ENCODE measurements at places on chromosomes 1 and 21.

DNA sequence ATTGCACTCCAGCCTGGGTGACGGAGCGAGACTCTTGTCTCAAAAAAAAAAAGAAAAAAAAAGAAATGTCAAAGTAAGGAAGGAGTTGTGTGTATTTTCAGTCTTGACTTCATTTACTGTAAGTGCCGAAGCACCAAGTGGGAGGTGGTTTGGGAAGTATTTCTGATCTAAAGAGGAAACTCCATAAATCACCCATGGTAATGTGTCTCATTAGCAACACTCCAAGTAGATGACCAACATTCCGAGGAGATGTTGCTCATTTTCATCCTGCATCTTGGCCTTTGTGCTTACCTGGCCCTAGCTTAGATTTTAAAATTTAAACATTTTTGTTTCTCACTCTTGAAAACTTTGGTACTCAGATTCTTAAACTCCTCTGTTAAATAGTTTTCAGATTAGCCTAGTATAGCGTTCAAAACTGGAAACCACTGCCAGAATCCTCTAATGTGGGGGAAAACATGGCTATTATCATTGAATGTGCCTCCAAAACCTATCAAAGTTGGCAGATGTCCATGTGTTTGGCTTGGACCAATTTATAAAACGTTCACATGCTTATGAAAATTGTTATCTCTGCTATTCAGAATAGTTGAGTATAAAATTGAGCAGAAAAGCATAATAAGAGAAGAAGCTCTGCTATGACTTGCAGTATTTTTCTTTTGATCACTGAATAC is 110.4 kb downstream of the NFIA start:
- no peak for DNase-seq

- no peak for DNase-seq
Observed at GRCh38 chr1:28322194-28322593, 6.6 kb upstream of the MED18 start.

- no peak for DNase-seq
Observed at GRCh38 chr1:27416387-27417111, 24.1 kb downstream of the GPR3 start.

GRCh38 chr1:96362623-96363022 is 359.0 kb upstream of the PTBP2 start:
- no peak for DNase-seq

DNA sequence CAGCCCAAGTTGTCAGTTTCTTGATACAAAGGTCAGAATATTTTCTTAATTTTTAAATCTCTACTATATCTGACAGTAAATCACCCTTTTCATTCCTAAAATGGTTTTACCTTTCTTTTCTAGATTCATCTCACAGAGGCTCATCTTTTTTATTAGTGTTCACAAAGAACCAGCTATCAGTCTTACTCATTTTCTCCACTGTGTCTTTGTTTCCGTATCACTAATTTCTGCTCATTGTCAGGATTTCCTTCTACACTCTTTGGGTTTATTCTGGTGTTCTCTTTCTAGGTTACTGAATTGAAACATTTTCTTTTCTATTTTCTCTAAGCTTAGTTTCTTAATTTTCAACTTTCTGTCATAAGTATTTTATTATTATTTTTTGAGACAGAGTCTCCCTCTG is 8.7 kb downstream of the AGPAT3 start:
- DNase-seq = no peak

GRCh38 chr1:87336623-87337067 is 8.0 kb downstream of the LMO4 start:
- DNase-seq = no peak

DNA sequence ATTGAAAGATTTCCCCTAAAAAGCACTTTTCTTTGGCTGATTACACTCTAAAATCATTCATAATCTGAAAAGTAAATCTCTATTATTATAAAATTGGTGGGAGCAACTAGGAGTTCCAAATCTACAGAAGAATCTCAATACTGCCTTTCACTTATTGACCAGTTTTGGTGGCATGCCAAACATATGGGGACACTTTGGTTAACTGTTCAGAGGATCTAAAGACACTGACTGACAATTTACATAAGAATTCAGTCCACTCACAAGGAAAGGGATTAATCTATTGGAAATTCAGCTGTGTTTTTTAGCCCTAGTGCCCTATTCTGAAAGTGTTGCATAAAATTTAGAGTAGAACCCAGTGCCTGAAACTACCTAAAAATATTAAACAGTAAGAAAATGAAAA is 113.6 kb downstream of the LRRC40 start:
- no peak for DNase-seq

DNA sequence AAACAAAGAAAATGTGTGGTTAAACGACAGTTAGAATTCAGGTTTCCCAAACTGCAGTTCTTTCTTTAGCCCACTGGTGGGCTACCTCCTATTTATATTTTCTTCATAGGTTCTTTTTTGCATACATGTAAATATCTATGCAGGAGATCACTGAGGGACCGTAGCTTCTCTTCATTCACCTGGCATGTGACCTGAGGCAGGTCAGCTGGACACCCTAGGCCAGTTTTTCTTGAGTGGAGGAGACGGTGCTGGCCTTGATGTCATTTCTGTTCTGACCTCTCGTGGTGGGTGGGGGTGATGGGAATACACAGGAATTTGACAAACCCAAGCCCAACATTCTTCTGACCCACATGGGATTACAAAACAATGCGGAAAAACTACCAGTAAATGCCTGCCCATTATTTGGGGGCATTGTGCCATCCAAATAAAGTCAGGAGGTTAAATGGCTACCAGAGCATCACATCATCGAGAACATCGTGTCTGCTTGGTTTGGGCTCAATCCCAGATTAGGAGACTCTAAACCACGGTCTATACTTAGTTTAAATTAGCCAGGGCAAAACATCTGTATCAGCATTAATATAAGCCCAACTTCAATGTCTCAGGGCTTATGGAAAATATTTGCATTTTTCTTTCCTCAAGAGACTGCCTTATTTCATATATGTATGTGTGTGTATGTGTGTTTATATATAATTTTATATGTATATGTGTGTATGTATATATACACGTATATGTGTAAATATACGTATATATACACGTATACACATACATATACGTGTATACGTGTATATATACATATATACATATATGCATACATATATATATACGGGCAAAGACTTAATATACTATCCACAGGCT is 7.4 kb upstream of the IRF2BP2 start:
- no peak for DNase-seq

DNA sequence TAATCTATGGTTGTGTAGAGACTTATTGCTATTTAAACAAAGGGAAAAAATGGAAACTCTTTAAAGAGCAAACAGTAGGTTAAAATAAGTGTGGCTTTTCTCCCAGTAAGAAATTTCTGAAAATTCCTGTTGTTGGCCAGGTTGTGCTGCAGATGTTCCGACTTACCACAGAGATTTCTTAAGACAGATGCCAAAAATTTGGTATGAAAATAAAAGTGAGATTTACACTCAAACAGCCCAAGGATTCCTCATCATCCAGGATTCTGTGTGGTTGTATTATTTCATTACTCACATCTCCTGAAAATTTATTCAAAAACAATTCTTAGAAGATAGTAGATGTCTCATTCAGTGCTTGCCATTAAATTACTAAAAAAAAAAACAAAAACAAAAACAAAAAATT is 296.7 kb upstream of the PTBP2 start:
- no peak for DNase-seq

DNA sequence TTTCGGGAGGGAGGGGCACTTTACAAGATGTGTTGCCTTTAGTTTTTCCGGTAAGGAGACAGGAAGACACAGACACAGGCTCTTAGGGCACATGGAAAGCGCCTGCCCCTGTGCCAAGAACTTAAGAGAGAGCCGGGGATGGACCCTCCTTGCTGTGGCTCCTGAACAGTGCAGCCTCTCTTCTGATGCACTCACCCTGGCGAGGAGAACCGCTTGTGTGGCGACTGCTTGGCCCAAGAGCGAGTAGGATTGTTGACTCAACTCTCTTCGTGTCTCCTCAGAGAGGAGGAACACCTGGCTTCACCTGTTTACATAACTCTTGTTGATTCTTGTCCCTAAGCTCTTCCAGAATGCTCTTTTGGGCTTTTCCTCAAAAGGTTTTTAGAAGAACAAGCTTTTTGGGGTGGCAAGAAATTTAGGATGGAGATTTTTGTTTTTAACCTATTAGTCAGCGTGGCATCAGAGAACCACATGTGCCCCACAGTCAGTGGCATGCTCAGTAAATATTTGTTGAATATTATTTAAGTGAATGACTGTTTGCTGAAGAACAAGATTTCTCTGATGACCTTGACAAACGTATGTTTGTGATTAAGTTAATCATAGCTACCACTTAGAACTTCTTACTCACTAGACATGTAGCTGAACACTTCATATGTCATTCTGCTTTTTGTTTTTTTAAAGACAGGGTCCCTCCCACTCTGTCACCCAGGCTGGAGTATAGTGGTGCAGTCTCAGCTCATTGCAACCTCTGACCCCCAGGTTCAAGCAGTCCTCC is 60.6 kb downstream of the NFIA start:
- DNase-seq = no peak

All from nucleus accumbens (tissue), 56 donors.